ENCODE measurements at places on chromosomes 16 and 17.

- no peak for DNase-seq
Measured at GRCh38 chr17:50498021-50498874, 10.0 kb upstream of the MYCBPAP start.

GRCh38 chr17:77725846-77726245 lies 232.7 kb upstream of the TNRC6C start:
- DNase-seq, result no peak

DNA sequence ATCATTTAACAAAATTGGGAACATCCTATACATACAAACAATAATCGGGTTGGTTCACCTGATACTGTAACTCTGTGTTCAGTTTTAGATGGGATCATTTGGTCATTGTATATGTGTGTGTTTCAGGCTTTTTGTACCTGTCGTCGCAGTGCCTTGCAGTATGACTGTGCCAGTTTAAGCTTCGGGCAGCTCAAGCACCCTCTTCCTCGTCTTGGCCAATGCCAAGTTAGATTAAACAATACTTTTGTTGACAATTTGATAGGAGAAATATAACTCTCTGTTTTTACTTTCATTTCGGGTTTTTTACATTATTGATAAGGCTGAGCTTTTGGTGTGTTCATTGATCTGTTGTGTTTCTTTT lies 37.0 kb upstream of the ARHGAP17 start:
- DNase-seq, result no peak

DNA sequence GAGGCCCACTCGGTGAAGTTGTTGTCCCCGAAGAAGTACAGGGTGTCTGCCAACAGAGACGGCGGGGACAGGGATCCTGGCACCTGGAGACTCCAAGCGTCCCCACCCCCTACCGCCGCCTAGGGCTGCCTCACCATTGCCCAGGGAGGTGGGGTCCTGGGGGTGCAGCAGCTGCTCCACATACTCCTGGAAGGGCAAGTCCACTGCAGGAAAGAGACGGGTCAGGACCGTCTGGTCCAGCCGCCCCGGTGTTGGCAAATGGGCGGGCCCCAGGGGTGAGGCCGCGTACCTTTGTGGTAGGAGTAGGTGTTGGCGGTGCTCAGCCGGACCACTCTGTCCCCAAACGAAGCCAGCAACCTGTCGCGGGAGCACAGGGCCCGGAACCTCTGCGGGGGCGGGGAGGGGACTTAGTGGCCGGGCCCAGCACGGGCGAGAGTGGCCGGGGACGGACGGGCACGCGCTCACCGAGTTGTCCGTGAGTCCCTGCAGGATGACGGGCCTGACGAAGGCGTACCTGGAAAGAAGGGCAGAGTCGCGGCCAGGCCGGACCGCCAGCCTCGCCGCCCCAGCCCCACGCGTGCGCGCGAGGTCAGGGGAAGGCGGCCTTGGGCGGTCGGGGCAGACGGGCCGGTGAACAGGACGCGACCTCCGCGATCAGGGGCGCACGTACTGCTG lies 601 bp downstream of the JMJD8 start:
- no peak for DNase-seq

GRCh38 chr16:56944954-56945839 lies 13.3 kb downstream of the HERPUD1 start:
- no peak for DNase-seq

- DNase-seq, result peak; percentile 89
Measured at GRCh38 chr16:74521691-74522090, 85.2 kb downstream of the GLG1 start.

GRCh38 chr17:75895370-75896155 lies 1.2 kb downstream of the TRIM65 start:
- DNase-seq, result peak; percentile 55
